ENCODE measurements at places on chromosomes 11 and 22.

DNA sequence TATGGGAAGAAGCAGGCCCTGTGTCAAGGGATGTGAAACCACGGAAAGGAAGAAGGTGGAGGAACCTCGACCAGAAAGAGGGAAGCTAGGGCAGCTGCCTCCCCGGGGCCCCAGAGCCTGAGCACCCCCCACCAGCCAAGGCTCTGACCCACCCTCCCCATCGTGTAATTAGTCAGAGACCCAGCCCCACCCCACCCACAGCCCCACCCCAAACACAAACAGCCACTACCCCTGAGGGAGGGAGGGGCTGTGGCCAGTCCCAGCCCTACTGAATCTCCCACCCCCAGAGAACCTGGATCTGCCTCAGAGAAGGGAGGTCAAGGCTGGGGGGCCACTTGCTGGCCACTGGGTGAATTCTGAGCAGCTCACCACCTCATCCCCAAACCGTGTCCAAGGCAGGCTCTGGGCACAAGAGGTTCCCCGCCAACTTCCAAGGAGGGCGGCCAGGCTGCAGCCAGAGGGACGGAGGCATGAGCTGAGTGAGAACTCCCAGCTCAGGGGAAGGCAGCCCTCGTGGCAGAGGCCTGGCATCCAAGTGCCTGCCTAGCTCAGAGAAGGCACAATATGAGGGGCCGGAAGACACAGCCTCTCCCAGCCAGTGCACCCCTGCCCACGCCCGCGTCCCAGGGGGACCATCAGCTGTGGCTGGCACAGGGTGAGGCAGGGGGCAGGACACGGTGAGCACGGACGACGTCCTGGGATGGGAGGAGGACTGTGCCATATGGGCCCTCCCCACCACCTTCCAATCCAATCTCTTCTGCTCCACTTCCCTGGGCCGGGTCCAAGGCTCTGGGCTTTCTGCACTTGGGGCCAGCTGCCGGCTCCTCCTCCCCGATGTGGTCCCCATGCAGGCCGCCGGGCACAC is 2.7 kb downstream of the PLXNB2 start:
- no peak for DNase-seq

GRCh38 chr11:117618302-117618981 is 178.6 kb downstream of the DSCAML1 start:
- no peak for DNase-seq

DNA sequence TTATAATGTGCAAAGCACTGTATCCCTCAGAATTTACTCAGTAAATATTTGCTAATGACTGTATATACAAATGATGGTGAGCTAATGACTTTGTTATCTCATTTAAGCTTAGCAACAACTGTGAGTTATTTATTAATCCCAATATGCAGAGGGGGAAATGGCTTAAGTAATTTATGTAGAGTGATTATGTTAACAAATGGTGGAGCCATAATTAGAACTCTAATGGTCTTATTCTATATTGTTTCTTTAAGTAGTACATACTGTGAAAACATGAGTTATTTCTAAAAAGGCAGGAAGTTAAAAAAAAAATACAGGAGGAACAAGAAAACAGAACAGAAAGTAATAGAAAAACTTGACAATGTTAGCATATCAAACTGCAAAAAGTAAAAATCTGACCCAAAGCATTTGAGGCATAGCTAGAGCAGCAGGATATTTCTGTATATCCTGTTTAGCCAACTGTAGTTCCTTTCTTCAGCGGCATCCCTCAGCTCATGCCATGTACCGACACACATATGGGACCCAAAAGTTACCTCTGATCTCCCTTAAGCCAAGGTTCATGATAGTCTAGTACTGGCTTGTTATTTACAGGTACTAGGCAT is 94.2 kb downstream of the FCHSD2 start:
- no peak for DNase-seq

DNA sequence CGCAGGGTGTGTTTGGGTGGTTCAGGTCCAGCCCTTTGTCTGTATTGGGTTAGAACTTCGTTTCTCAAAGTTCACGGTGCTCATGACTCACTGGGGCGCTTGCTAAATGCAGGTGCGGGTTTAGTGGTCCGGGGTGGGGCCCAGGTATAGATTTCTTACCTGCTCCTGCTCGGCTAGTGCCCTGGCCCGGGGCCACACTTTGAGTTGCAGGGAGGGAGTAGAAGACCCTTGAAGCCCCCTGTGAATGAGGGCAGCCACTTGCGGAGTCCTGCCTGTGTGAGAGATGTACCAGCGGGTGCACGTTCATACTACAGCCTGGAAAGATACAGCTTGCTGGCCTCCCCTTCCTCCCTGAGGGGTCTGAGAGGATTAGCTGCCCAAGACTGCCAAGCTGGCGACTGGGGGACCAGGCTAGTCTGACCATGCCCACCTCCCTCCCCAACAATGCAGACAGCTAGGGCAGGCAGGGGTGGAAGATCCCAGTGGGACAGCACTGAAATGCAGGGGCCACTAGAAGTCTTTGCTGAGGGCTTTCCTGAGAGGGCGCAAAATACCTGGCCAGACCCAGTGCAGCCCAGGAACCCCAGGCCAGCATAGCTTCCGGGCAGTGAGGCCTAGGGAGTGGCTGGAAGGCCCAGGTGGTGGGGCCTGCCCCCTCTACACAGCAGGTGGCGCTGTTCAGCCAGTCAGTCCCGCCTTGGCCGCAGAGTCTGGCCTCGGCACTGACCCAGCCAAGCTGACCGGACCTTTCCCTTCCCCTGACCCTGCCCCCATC is 5.1 kb upstream of the MYRF start:
- DNase-seq, result no peak

- no peak for DNase-seq
Observed at GRCh38 chr11:131800452-131800851, 430.0 kb downstream of the NTM start.

GRCh38 chr22:22558972-22559603 is at the start of gene PRAME:
PRAME (minus strand) TSS chr22:22559265; CDS start chr22:22556832, 2,433 bp downstream.
- peak; percentile 76 for DNase-seq

- DNase-seq, result peak; percentile 67
Observed at GRCh38 chr11:75536786-75537641, 11.3 kb upstream of the GDPD5 start.

GRCh38 chr11:19433367-19433766 is 192.6 kb upstream of the E2F8 start:
- no peak for DNase-seq

DNA sequence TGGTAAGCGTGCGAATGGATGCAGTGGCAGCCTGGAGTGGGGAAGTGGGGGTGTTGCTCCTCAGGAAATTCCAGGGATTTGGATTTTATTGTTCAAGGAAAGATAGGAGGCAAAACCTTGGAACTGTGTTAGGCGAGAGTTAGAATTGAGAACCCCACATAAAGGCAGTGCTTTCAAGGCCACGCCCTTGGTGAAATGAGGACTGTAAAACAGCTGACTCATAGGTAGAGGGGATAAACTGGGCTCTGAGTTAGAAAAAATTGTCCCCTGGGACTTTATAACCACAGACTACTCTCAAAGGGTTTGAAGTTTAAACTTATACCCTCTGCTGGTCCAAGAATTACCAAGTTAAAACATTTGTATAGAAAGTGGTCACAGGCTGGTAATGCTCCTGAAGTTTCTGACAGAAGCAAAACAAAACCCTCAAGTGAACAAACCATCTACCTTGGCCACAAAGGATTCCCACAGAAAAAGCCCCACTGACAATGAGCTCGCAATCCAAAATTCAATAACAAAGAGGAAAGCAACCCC is 250.3 kb upstream of the TBCEL start:
- no peak for DNase-seq

DNA sequence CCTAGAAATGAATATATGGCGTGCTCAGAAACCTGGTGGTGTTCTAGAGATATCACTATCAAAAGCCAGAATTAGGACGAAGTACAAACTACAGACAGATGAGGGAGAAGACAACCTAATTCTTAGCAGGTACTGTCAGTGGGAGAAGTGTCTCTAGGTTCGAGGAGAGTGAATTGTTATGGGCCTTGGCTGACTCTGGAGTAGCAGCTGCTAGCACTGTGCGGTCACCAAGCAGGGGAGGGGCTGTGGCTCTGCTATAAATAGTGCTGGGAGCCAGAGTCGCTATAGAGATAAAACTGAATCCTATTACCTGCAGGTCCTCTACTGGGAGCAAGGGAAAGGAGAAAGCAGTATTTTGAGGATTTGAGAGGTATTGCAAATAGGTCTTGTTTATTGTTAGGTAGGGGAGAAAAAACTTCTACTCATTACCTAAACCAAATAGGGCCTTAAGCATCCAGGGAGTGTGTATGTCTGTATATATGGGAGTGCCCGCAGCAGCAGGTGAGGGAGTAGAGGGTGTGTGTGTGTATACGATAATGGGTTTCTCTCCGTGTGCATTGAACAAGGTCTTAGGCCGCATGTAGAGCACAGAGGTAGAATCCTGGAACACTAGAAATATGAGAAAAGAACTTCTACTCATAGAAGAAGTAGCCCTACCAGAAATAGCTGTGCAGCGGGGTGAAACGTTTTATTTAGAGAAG is 2.2 kb downstream of the MADD start:
- no peak for DNase-seq

- DNase-seq, result no peak
Observed at GRCh38 chr11:32056438-32056837, 34.4 kb upstream of the RCN1 start.

DNA sequence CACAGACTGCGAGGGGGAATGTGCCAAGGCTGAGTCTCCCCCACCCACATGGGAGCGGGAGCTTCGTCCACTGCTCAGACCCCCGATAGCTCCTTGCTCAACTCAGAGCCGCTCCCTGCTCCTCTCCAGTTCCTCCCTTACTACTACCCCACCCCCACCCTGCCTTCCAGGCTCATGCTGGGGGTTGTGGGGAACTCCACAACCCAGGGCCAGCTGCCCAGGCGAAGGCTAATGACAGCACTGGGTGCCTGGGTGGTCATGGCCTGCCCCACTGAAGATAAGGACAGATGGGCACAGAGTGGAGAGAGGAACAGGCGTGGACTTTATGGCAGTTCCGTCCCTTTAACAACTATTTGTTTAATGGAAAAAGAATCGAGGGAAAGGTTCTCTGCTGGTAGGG is 73.7 kb downstream of the PDE2A start:
- DNase-seq, result no peak

DNA sequence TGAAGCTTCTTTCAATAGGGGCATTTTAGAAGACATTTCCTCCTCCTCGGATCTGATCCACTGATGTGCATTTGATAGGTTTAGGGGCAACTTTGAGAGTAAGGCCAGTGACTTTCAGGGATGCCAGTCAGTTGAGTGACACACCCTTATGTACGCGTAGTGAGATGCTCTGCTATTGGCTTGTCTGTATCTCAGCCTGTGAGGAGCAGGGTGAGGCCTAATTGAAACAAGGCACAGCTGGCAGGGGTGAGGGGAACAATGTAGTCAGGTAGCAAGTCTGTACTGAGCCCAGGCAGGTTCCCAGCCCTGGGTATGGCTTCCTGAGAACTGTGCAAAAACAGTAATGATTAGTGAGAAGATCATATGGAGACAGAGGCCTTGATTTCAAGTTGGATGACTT is 61.5 kb downstream of the STIM1 start:
- peak; percentile 16 for DNase-seq

GRCh38 chr22:28051787-28052356 is 132.8 kb upstream of the PITPNB start:
- peak; percentile 6 for DNase-seq

- DNase-seq, result no peak
Observed at GRCh38 chr22:35316751-35317150, 17.1 kb downstream of the TOM1 start.

GRCh38 chr11:13378316-13378715 is 84.7 kb downstream of the BTBD10 start:
- no peak for DNase-seq

DNA sequence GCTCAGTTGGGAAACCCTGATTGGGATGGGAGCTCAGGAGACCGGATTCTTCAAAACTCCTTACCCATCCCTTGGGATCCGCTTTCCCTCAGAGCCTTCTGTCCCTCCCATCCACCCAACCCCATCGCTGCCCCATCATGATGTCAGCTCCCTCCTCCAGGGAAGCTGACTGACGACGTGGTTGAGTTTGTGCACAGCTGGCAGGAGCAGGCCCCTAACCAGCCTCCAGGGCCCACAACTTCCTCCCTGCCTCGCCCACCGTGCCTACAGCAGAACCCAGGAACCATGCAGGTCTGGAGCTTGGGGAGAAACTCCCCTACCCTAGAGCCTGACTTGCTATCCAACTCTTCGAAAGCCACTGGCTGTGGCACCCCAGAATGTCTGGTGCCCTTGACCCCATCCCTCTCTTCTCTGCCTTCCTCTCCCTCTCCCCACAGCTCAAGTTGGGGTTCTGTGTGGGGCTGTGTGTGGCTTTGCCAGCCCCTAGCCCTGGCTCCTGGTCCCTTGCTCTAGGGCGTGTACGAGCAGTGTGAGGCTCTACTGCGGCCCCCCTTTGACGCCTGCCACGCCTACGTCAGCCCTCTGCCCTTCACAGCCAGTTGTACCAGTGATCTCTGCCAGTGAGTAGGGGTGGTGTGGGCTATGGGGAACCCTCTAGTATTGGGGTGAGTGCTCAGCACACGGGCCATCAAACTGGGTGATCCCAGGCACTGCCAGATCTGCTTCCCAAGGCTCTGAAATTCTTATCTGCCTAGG is 11.1 kb downstream of the OTOG start:
- DNase-seq, result no peak

DNA sequence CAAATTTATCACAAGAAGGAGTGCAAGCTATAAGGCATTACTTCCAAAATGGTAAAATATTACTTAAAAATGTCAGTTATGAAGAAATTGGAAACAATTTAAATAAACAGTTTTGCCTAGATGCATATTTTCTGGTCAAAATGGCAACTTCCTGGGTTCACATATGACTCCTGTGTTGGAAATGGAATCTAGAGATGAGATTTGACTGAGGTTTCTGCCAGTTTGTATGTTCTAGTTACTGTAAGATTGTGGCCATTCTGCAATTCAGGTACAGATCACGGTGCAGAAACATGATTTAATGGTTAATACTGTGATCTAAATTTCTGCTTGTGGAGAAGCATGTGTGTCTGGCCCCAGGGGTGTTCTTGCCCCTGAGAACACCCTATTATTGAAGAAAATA is 3.4 kb upstream of the OR4C6 start:
- DNase-seq, result no peak

DNA sequence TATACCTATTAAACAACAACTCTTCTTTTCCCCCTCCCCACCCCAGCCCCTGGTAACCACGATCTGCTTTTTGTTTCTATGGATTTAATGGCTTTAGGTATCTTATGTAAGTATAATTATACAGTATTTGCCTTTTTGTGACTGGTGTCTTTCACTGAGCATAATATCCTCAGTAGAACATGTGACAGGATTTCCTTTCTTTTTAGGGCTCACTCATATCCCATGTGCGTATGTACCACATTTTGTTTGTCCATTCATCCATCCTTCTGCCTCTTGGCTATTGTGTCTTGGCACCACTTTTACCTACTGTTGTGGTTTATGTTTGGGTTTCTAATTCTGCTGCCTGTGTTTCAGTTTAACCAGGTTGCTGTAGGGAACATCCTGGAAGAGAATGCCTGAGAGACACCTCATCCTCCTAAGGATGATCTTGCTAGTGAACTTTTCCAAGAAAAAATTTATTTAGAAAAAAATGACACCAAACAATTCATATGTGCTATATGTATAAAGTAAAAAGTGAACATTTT is 77.6 kb upstream of the SESN3 start:
- DNase-seq, result no peak
